ENCODE measurements at places on chromosomes 16 and 17. TPM values are rescaled to one million over a fixed set of nuclear protein-coding genes. Genes with fewer than 3 reads are reported as not detected.

CEMP1 gene
- not detected for total RNA-seq

SSTR5 gene
- not detected for total RNA-seq

ZCCHC14 gene
- 5.1 TPM for total RNA-seq

NOS2 gene
- not detected for total RNA-seq

SLFN14 gene
- total RNA-seq, result not detected

AANAT gene
- total RNA-seq, result not detected

RNF227 gene
- total RNA-seq, result 1.9 TPM

CD300E gene
- not detected for total RNA-seq

RNF222 gene
- 1.4 TPM for total RNA-seq

KRT33B gene
- not detected for total RNA-seq

KRTAP16-1 gene
- total RNA-seq, result not detected

SDR42E2 gene
- total RNA-seq, result not detected

MSLN gene
- total RNA-seq, result 11.5 TPM

TLCD3B gene
- total RNA-seq, result 0.14 TPM

LGALS9B gene
- total RNA-seq, result 2.5 TPM

C16orf54 gene
- total RNA-seq, result not detected

PRR14 gene
- 27.7 TPM for total RNA-seq

KRTAP9-6 gene
- total RNA-seq, result not detected

KRT20 gene
- total RNA-seq, result not detected

TEKT1 gene
- not detected for total RNA-seq

NRN1L gene
- 0.60 TPM for total RNA-seq

SDR42E1 gene
- total RNA-seq, result 10.3 TPM

PRKCB gene
- not detected for total RNA-seq

CTRB1 gene
- total RNA-seq, result not detected

ABCA9 gene
- total RNA-seq, result not detected
